Hypothalamus (tissue), 51 donors: ENCODE measurements at places on chromosomes 1 and 21.

DNA sequence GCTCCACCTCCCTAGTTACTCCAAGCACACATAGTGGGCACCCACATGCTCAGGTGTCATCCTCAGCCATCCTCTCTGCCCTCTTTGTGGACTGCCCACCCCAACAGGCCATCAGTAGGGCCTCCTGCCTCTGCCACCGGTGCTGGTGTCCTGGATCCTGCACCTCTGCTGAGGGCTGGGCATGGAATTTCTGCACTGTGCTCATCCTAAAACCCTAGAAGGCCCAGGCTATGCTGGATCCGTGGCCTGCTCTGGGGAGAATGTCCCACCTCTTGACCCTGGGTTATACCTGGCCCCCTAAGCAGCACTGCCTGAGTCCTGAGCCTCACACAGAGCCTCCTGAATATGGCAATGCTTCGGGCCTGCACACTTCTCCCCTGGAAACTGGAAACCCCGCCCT lies 318.3 kb downstream of the MATN1 start:
- DNase-seq = no peak

DNA sequence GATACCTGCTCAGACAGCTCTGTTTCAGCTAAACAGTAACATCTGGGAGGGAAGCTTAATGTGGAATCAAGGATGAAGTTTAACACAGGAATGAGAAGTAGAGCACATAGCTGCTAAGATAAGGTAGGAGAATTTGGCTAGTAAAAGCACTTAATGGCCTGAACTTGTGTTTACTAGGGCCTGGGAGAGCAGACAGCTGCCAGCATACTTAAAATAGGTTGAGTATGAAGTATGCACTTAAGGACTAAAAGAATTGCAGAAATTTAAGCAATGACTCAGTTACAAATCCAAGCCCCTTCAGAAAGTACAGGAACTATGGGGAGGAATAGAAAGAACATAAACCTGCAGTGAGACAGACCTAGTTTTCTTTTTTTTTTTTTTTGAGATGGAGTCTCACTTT lies 53.0 kb downstream of the BACH1 start:
- DNase-seq = no peak

DNA sequence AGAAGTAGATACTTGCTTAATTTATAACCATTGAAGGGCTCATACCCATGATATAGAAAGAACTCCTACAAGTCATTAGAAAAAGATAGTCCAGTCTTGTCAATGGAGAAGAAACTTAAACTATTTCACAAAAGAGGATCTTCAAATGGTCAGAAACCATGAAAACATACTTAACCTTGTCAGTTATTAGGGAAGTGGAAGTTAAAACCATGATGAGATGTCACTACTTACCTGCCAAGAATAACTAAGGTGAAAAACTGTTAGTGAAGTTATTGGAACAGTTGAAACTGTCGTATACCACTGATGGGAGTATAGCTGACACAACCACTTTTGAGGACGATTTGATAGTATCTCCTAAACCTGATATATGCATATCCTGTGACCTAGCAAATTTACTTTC lies 46.8 kb downstream of the OSBPL9 start:
- DNase-seq = no peak

GRCh38 chr1:904310-904950 lies 19.3 kb upstream of the SAMD11 start:
- peak; percentile 70 for DNase-seq

DNA sequence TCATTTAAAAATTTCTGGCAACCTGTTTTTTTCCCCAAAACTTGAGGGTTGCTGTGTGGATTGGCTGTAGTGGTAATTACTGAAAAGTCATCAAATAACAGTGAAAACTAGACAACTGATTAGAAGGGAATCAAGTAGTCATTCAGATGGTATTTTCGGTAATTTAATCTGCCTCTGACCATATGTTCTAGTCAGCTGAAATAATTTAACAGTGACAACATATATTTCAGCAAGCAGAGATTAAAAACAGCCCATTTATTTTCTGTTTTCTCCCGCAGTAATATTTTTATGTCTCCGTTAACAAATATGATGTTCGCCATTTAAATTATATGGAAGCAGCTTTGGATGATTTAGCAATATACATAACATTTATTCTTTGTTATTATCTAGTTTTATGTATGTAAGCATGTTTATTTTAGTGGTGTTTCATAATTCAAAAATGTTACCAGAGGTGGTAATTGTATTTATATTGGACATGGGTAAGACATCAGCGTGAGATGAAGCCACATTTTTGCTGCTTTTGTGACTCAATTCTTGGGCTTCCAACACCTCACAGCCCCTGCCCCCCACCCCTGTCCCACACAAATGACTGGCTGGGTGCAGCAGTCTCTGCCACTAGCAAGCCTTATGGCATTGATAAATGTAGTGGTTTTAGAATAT lies 104.4 kb downstream of the GALNT2 start:
- DNase-seq = no peak

GRCh38 chr1:28887419-28887834 lies 26.9 kb upstream of the EPB41 start:
- DNase-seq = no peak

DNA sequence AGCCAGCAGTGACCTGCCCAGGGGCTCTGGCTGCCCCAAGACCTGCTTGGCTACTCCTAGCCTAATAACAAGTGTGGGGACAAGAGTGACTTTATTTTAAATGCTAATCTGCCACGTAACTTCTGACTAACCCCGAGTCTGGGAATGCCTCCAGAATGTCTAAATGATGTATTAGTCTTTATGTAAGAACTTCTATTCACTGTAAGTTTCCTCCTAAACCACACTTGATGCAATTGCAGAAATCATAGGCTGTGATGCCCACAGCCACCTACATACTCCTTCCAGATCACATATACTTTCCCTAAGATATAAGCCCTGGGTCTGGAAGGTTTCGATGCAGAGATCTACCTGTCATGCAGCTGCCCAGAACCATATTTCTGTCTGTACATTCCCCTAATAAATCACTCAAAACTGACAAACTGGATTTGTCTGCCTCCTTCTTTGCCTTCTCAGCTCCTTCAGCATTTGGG lies 5.9 kb upstream of the VPS45 start:
- no peak for DNase-seq

DNA sequence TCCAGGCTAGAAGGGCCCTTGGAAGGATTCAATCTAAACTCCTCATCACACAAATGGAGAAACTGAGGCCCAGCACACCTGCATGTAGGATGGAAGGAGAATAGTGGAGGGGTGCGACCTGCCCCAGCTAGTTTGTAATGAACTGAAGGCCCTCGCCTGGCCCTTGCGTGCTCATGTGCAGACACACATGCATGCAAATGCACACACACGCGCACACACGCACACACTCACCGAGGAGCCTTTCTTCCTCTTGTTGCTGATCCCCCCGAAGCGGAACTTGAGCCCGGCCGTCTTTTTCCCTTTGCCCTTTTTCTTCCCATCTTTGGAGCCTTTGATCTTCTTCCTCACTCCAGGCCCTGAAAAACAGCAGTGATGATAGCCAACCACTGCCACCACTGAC lies 27.9 kb downstream of the CHD5 start:
- DNase-seq = no peak

- no peak for DNase-seq
These were observed 62.2 kb upstream of the WDR26 start for GRCh38 chr1:224496826-224497225.

GRCh38 chr1:224116131-224116530 lies 2.2 kb downstream of the FBXO28 start:
- DNase-seq = no peak

DNA sequence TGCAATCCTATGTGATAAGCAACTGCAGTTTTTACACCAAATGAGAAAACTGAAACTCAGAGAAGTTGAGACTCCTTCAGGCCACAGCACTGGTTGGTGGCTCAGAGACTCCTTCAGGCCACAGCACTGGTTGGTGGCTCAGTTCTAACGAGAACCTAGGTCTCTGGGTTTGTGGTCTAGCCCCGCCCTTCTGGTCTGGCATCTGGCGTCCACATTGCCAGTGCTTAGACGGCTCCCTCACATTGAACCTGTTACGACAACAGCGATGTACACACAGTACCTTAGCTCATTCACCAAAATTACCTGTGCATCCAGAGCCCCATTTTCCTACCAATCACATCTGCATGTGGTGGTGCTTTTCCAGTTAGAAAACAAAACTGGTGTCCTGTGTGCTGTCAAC lies 66.1 kb downstream of the NID1 start:
- no peak for DNase-seq

DNA sequence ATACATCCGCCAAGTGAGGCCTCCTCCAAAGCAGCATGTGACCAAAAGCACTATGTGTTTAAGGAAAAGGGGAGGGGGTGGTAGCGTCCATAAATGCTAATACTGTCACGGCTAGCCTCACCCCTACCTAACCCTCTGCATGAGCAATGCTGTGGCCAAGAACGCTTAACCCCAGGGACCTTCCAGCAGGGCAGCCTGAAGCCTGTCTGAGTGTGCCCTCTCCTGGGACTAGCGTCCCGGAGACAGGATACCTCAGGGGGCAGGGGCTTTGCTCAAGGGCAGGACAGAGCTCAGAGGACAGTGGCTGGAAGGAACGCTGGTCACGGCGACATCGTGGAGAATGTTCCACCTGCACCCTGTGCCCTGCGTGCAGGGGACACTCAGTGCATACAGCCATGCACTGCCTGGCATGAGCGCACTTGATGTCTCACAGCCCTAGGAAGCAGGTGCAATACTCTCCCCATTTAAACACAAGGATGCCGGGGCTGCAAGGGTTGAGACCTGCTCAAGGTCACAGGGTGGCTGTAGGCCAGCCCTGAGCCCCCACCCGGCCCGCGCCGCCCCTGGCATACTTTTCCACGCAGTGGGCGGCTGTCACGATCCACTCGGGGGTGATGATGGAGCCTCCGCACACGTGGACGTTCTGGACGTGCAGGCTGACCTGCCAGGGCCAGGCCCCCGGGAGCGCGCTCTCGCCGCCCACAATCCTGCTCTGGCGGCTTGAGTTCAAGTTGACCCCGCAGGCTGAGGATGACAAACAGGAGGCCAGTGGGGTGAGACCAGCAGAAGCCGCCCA lies 35.0 kb downstream of the TMPRSS2 start:
- DNase-seq = no peak

DNA sequence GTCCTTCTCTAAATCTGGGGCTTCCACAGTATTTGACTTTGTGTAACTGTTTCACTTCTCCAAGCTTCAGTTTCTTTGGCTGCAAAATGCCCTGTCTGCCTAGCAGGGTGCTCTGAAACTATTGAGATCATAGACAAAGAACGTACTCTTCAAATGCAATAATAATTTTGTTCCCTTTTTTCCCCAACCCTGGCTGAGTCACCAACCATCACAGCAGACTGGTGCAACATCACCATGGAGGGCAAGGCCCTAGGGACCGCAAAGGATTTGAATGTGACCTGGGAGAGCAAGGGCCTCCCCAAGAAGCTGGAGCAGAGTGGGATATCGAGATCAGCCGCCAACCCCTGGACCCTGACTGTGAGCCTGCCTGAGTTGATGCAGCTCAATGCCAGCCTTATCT lies 115.0 kb downstream of the FCRL5 start:
- no peak for DNase-seq

DNA sequence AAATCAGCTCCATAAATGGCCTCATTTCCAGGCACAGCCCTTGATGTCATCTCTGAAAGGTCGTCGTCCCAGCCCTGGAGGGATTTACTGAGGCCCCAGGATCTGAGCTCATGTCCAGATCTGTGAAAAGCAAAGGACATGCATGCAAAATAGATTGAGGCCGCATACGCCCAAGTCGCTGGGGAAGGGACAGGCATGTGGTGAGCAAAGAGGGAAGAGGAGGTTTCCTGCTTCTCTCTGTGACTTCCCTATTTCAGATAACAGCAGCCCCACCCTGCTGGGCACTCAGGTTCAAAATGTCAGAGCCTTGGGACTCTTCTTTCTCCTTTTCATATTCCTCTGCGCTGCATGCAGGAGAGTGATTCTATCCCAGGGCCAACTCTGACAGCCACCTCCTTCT lies 197.2 kb downstream of the ADSS2 start:
- DNase-seq = no peak

GRCh38 chr1:107378426-107378825 lies 237.6 kb downstream of the NTNG1 start:
- DNase-seq = no peak

- DNase-seq = no peak
These were observed 199.4 kb downstream of the ZC3H11B start for GRCh38 chr1:219413536-219413935.

- no peak for DNase-seq
These were observed 122.3 kb upstream of the TMPRSS2 start for GRCh38 chr21:41630249-41630648.

DNA sequence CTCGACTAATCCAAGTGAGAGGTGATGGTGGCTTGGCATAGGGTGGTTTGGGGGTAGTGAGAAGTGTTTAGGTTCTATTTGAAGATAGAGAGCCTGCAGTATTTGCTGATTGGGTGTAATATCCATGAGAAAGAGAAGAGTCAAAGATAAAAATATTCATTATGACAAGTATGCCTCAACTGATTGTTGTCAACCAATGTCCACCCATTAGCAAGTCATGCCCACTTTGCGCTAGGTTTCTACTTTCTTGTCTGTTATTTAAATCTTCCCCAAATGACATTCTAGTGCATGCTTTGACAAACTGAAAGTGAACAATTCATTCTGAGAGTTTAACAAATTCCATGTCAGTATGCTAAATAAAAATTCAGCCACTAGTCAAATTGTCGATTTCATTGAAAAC lies 3.8 kb upstream of the XCL1 start:
- DNase-seq = no peak

GRCh38 chr1:212718499-212718898 lies 18.9 kb upstream of the BATF3 start:
- no peak for DNase-seq

DNA sequence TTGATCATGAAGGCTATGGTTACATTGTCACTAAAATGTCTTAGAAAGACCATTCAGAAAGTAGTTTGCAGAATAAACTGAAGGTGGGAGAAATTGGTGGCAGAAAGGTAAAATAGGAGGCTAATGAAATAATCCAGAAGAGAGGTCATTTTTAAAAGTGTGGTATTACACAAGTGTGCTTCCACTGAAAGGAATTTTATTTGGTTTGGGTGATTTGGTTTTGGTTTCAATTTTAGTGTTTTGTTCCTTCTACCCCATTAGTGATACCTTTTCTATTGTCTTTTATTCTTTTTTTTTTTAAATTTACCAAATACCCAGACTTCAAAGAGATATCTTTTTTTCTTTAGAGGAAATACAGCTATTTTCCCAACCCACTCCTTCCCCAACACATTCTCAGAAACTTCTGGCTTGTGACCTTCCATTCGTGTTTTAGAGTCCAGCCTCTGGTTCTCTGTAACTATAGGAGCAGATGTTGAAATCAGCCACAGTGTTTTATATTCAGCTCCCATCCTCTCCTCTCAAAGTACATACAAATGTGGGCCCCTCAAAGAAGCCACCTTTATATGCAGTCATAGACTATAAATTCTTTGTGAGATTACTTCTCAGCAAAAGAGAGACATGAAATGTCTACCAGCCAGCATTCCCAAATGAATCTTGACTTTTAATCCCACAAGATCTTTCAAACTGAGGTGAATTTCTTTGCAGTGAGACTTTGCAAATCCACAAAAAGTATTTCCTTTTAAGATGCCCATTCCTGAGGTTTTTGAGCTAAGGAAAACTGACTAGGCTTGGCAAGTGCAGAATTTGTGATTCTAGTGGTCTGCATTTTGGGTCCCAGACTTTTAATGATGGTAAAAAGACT lies 42.0 kb upstream of the PALMD start:
- no peak for DNase-seq

GRCh38 chr1:12499539-12500240 lies 118.3 kb downstream of the DHRS3 start:
- no peak for DNase-seq
